ENCODE measurements at places on chromosomes 11 and 22.

GRCh38 chr11:71120471-71120896 is 131.9 kb downstream of the SHANK2 start:
- no peak for DNase-seq

- no peak for DNase-seq
These were observed 653 bp downstream of the NAGA start for GRCh38 chr22:42069801-42070516.

DNA sequence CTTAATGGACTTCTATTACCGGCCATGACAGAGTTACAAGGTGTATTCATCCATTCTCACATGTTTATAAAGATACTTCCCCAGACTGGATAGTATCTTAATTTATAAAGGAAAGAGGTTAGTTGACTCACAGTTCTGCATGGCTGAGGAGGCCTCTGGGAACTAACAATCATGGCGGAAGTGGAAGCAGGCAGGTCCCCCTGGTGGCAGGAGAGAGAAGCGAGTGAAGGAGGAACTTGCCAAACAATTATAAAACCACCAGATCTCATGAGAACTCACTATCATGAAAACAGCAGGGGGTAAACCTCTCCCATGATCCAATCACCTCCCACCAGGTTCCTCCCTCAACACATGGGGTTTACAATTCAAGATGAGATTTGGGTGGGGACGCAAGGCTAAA is 170.0 kb upstream of the PDGFD start:
- no peak for DNase-seq

DNA sequence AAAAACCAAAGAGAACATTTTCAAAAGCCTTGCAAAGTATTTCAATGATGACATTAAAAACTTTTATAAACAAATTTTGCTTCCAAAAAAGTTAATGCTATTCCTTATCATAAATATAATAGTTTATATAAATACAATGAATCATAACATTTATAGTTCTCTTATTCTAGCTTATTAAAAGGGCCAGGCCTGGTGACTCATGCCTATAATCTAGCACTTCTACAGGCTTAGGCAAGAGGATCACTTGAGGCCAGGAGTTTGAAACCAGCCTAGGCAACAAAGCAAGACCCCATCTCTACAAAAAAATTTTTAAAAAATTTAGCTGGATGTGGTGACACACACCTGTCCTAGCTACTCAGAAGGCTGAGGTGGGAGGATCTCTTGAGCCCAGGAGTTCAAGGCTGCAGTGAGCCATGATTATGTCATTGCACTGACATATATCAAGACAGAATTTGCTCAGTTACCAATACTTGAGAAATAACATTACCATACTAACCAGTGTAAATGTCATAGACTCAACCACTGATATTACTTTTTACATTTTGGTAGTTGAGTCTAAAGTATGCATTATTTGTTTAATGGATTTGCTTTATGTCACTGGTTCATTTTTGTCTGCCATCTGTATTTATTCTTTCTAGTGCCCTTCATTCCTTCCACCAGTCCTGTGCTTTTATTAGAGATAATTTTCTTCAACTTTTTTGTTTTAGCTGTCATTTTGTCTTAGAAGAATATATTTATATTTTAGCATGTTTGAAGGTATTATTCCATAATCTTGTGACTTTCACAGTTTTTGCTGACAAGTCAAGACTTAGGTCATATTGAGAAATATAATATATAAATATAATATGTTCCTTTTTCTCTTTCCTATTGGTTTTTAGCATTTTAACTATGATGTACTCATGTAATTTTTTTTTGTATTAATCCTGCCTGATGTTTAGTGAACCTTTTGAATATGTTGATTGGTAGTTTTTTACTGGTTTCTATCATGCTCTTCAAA is 56.2 kb downstream of the CYP2R1 start:
- DNase-seq: no peak
